ENCODE measurements at places on chromosomes 13 and 19.

- DNase-seq: no peak
These were observed 1555.4 kb upstream of the MIR17HG start for GRCh38 chr13:89791971-89792630.

DNA sequence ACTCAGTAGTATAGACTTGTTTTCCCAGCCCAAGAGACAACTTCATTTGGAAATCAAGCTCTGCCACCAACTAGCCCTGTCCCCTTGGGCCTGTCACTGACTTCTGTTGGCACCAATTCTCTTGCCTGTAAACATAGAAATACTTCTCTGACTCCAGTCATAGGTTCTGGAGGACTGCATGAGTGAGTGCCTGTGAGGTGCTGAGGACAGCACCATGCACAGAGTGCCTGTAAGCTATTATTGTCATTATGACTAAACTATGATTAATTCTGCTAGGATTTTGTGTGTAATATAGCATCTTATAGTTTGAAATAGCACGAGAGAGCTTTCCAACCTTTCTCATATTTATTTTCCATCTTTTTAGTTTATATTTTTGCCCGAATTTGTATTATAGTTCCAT is 247.9 kb downstream of the MYO16 start:
- no peak for DNase-seq

DNA sequence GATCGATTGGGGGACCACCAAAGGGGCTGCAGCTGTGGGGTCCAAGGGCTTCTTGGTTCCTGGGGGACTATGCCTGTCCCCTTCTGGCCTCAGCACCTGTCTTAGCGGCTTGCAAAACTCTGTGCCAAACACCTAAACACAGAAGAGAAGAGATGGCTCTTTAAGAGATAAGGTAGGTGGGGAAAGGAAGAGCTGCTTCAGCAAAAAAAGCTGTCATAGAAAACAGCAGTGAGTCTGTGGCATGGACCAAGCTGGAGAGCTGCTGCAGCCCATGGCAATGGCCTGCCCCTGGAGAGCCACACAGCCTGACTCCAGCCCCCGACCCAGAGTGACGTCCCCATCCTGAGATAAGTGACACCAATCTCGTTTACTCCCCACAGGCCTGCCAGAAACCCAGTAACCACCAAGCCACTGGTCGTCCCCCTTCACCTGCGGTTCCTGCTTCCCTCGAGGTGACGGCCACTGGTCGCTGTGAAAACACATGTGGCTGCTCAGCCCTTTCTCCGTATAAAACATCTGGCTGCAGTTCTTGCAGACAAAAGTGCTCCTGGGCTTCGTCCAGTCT is 25.0 kb upstream of the NAPA start:
- no peak for DNase-seq

DNA sequence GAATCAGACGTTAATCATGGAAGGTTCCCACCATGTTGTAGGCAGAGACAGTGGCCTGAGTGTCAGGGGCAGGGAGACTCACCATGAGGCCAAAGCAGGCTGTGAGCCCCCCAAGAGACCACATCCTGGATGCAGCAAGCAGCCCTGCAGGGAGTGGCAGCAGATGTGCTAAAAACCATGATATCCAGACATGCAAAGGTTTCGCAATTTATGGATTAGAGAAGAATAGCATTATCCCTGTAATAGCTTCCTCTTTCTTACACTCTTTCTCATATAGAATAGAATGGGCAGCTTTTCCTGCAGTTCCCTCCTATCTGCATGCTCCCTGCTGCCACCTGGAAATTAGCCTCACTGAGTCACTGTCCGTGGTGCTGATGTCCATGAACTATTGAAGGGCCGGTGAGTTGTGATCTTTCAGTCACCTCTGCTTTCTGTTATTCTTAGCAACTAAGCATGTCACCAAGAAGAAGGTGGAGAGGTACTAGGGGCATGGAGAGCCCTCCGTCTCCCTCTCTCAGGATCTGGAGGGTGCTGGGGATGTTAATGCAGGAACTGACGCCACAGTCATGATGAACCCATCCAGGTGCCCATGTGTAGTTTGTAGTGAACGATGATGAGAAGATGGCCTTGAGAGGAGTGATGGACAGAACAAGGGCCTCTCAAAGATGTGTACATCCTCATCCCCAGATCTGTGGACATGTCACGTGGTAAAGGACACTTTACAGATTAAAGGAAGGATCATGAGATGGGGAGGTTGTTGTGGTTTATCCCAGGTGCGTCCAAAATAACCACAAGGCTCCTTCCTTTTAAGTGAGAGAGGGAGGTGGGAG is 9.9 kb downstream of the CEACAM4 start:
- DNase-seq: peak; percentile 4

GRCh38 chr13:73924607-73925006 is 209.6 kb downstream of the KLF12 start:
- DNase-seq: no peak

- DNase-seq: no peak
These were observed 5.7 kb upstream of the MRPS31 start for GRCh38 chr13:40776681-40777165.

DNA sequence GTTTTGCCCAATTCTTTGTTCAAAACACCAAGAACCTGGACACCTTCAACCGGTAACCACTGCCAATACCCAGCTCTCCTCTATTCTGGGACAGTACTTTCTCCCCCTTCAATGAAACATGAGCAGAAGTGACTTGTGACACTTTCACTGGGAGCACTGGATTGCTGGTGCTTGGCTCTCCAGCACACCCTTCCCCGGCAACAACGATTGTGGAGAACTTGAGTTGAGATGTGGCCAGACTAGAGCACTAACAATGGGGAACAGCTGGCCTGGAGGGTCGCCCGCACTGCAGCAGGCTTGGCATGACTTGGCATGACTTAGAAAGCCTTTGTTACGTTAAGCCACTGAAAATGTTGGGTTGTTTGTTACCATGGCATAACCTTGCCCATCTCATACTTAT is 7.5 kb upstream of the B3GLCT start:
- no peak for DNase-seq

DNA sequence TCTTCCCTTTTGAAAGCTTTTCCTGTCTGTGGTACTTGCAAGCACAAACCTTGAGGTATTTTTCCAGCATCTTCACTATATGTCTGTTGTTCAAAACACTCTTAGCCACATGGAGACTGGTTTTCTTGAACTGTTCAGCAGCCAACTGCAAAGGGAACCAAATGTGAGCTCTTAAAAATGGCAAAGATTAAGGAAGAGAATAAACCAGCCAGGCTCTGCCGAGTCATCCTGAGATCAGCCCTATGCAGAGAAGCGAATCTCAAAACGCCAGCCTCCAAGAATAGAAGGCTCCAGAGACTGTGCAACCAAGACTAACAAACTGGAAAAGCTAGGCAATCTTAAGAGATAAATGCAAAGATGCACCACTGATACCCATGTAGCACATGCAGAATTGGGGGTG is 20.7 kb downstream of the AKAP8 start:
- no peak for DNase-seq

DNA sequence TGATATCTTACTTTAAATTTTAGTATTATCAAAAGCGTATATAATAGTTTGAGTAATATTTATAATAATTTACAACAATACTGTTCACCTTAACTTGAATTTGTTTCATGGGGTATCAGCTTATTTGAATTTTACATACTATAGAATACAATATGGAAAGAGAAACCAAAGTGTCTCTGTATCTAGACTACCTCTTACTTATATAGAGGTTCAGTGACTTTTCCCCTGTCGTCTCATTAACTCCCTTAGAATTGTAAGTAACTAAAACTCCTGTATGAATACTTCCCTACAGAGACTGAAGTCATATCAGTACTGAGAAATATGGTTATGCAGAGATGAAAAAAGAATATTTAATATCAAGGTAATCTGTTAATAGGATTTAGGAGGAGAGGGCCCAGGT is 26.8 kb downstream of the COG6 start:
- DNase-seq: no peak

- DNase-seq: no peak
These were observed 2.6 kb downstream of the AKAP11 start for GRCh38 chr13:42274386-42275097.

GRCh38 chr19:5434970-5435641 is 20.1 kb upstream of the ZNRF4 start:
- no peak for DNase-seq

- DNase-seq: no peak
These were observed 123.3 kb downstream of the AKAP11 start for GRCh38 chr13:42395086-42395821.

DNA sequence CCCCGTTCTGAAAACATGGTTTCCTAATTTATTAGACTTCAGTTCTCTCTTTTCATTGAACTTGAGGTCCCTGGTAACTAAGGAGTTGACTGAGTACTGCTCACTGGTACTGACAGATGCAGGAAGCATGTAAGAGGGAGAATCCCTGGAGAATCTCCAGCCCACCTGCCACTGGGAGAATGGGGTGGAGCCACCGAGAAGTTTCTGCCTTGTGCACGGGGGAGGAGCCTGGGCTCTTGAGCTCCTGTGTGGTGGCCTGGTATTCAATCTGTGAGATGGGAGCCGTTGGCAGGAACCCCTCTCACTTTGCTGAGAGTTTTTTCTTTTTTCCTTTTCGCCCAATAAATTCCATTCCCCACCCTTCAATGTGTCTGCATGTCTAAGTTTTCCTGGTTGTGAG is 13.2 kb upstream of the AKAP11 start:
- DNase-seq: peak; percentile 39

DNA sequence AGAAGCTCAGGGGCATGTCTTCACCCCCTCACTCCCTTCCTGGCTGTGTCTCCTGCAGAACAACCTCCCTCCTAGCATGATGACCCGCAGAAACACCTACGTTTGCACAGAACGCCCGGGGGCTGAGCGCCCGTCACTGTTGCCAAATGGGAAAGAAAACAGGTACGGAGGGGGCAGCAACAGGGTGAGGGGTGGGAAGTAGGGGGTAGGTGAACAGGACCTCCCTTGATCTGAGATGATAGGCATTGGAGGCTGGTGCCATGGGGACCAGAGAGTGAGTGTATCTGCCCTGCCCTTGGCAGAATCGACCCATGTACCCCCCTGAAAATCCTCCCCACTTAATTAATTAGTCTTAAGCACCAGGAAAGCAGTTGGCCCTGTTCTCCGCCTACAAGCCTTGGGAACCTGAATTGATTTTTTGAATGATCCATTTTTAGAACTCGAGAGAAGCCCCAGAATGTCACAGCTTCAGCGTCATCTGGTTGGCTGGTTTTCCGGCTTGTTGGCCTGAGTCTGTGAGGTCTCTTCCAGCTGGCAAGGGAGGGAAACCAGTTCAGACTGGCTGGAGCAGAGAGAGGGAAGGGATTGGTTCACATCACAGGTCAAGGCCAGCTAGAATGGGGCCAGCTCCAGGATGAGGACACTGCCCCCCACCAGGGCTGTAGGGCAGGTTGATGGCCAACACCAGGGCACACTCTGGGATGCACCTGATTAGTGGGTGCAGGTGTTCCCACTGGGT is 28.2 kb downstream of the CKM start:
- DNase-seq: no peak
